ENCODE measurements at places on chromosomes 5 and 9.

GRCh38 chr5:38453506-38453905 lies 102.9 kb downstream of the LIFR start:
- peak; percentile 26 for DNase-seq

- DNase-seq: no peak
These were observed 19.0 kb downstream of the FBXW5 start for GRCh38 chr9:136925414-136926153.

GRCh38 chr9:86983620-86984259 lies 36.4 kb upstream of the GAS1 start:
- DNase-seq: no peak

DNA sequence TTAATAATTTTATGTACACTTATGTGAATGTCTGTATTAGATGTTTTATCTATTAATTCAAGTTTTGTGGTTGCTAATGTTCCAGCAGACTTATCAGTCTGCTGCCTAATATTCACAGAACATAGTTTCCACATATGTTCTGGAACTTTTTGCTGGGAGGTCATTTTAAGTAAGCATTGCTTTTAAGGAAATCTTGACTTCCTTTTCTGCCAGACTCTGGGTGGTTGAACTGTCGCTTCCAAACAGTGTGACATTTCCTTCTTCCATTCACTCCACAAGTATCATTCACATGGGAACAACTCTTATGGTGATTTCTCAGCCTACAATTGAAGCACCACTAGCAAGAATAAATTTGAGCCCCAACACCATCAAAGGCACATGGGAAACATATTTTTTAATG lies 82.9 kb downstream of the PLCXD3 start:
- no peak for DNase-seq

- DNase-seq: no peak
These were observed 45.7 kb downstream of the STOM start for GRCh38 chr9:121324316-121324715.

DNA sequence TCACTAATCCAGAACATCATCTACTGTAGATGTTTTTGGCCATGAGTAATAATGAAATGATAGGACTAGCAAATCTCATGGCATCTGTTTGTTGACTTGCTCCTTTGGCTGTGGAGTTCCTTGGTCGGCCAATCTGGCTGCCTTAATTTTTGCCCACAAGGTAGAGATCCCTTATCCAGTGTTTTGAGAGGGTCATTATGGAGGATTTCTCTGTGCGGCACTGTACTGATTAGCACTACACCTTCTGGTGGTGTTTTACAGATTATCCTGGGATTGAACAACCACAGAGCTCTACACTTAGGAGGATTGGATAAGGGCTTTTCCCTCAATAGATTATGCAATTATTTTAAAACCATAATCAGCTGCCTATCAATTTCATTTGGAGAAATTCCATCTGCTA lies 3.2 kb upstream of the ENHO start:
- DNase-seq: no peak

- no peak for DNase-seq
These were observed 699.0 kb downstream of the MAT2B start for GRCh38 chr5:164204338-164204946.

DNA sequence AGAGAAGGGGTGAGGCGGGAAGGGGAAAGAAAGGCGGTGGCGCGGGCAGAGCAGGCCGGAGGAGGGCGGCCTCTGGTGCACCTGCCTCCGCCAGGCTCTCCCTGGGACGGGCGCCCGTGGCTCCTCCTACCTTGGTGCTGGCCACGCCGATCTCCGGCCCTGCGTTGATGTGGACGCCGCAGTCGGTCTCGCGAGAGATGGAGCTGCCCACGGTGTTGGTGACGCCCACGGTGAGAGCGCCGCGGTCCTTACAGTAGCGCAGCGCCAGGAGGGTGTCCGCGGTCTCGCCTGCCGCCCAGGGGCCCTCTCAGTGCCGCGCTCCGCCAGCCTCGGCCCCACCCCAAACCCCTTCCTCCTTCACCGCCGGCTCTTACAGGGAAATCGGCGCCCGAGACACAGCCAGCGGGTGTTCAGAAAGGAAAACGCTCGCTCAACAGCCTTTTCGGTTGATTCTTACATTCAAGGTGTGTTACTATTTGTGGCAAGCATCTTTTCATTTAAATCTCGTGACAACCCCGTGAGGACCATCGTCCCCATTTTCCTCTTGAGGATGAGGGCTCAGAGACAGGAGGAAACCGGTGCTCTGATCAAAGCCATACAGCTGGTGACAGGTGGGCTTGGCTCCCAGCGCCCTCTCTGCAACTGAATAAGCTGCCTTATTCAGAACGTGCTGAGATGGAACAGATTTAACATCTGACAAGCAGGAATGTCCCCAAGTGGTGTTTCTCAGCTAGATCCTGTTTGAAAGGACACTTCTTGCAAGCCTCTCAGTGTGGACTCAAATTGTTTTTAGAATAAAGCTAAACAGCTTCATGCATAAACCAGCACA lies 22.0 kb upstream of the MAPK9 start:
- DNase-seq: peak; percentile 62

DNA sequence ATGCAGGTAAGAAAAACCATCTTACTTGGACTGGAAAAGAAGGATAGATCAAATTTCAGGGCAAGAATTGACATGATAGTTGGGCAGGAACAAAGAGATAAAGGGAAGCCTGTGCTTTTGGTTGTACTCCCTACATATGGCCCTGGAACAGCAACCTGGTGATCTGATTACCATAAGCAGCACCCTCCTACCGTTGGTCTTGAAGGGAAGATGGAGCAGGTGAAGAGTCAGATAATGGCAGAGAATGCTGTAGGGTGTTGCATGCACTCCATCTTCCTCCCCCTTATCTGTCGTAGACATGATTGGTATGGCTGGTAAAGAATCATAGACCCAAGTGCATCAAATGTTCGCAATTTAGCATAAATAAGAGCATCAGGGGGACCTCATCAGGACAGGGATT lies 4.7 kb downstream of the IRGM start:
- no peak for DNase-seq

- DNase-seq: no peak
These were observed 16.1 kb upstream of the MPDZ start for GRCh38 chr9:13295556-13295955.

Measured in T-helper 1 cell (primary cell).